ENCODE measurements at places on chromosomes 13 and 19.

DNA sequence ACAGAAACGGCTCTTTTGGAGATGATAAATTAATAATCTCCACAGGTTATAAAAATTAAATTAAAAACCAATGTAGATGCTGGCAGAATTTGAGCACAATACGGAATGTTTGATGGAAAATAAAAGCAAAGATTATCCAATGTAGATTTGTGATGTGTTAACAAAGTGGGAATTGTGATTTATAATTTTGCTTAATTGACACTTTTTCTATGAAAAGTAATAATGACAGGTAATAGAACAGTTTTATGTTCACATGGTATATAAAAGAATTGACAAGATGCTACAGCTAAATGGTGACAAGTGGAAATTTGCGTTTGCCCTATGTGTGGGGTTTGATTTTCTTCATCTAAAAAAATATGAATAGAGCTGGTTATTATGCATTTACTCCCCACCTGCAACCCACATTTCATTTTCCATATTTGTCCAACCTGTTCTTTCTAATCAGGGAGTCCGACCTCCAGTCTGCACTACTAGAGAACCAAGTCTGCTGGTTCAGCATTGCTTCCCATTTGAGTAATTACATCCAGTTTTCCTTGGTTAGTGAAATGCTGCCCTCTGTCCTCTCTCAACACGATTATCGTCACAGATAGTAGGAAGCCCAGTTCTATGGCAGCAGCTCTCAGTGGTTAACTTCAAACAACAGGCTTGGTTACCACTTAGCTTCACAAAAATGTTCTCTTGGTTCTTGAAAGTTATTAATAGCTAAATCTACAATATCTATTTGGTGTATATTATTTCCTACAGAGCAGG lies 61.4 kb upstream of the SLITRK1 start:
- no peak for DNase-seq

GRCh38 chr19:48738557-48739403 lies 1.6 kb downstream of the RASIP1 start:
- peak; percentile 86 for DNase-seq

DNA sequence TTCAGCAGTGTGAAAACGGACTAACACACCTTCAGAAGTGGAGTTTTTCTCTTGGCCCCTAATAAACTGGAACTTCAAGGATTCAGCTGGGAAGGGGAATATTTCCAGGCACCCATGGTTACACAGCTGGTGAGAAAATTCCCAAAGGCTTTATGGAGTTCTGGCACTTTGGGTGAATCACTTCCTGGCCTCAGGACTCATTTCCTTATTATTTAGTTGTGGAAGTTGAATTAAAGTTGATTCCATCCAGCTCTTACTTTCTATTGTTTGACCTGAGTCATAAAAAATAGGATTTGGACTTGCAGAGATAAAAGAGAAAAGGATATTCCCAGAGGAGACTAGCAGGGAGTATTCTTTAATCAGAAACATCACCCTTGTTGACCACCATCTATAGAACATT lies 882.1 kb downstream of the UQCRFS1 start:
- no peak for DNase-seq

- DNase-seq, result no peak
Measured at GRCh38 chr13:37087486-37087885, 18.0 kb downstream of the CSNK1A1L start.

DNA sequence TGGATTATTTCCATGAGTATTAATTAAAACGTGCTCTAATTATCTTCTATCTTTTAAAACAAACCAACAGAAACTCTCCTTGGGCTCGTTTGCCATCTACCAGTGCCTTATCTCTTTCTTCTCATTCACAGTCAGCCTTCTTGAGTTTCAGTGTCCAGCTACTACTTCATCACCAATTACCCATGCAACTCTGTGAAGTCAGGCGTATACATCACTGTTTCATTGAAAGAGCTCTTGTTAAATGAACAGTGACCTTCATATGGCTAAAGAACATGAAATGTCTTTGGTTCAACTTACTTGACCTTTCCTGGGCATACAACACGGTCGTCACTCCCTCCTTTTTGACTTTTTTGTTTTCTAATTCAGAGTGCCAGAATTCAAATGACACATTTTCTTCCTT lies 5.2 kb upstream of the IFT88 start:
- DNase-seq, result no peak

GRCh38 chr13:95647321-95647720 lies 2.8 kb upstream of the DZIP1 start:
- DNase-seq, result no peak

DNA sequence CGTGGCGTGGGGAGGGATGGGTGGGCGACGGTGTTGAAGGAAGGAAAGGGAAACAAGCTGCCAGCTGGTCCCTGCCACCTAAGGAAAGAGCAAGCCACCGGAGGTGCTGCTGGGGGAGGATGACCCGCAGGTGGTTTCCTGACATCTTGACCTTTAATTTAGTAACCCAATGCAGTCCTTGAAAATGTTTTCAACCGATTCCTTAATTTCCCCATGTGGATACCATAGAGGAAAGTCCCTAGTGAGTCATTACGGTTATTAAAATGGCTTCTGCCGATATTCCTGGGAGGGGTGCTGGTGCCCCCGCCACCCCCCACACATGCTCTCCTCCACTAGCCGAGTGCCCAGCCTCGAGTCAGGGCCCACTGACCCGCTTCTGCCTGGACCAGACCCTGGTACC lies 6.3 kb upstream of the ANKRD10 start:
- DNase-seq, result no peak
